ENCODE measurements at places on chromosomes 6 and 20. TPM values are rescaled to one million over a fixed set of nuclear protein-coding genes. Genes with fewer than 3 reads are reported as not detected.

GRCh38 chr20:59291740-59292383, 8.5 kb upstream of the EDN3 start:
- no peak for DNase-seq

DNA sequence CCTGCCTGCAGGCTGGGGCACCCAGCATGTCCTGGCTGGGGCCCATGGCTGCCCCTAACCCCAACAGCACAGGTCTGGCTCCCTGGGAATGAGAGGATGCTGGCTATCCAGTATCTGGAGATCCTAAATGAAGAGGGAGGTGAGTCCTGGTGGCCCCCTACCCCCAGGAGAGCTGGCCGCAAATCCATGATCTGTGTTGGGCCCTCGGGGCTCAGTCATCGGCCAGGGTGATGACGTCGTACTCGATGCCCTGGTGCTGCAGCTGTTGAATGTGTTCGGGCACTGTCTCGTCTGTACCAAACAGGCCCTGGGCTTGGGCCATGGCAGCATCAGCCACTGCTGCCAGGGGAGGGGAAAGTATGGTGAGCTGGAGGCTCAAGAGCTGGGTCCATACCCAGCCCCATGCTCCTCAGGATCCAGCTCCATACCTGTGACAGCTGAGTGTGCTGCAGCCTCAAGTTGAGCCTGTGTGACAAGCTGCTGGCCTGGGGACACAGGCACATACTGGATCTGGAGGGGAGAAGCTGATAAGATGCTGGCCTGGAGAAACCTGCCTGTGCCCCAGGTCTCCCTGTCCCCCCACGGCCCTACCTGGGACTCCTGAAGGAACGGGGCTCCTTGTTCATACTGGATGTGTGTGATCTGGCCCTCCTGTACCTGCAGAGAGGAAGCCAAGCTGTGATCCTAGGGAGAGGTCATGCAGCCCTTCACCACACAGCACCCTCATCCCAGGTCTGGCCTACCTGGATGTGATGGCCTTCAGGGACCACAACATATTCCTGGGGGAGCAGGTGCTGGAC, 14.5 kb downstream of the PCIF1 start:
- DNase-seq, result no peak

DNA sequence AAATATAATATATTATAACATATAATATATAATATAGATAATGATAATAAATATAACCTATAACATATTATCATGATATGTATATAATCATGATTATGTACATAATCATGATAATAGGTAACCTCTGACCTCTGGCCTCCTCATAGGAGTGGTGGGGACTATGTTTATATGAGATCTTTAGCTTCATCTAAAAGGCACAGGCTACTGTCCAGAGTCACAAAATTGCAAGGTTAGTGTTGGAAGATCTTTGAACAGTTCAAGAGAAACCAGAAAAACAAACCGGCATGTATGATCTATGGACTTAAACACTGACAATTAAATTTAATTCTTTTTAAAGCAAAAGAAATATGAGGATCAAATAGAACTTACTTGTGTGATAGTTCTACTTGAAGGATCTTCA, 55.7 kb upstream of the TINAG start:
- DNase-seq, result no peak

DNA sequence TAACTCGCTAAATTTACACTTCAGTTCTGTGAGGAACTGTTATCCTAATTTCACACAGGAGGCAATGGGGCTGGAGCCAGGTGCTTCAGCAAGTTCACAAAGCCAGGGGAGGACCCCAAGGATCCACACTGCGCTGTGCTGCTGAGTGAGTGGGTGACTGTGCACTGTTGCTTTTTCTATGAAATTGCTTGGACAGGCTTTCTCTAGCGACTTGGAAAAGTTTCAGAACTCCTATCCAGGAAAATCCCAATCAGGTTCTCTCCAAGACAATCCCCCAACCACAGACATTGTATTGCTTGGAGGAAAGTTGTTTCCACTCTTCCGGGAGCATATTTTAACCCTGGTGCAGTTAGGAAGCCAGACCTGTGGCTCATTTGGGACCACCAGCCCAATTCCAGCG, 175.9 kb upstream of the CST7 start:
- no peak for DNase-seq

Gene ENPP5
- total RNA-seq, result 5.7 TPM

Gene TUBB2B
- total RNA-seq, result 2.2 TPM
